IPS-NIHi11 (cell line): ENCODE measurements at places on chromosomes 16 and 17.

DNA sequence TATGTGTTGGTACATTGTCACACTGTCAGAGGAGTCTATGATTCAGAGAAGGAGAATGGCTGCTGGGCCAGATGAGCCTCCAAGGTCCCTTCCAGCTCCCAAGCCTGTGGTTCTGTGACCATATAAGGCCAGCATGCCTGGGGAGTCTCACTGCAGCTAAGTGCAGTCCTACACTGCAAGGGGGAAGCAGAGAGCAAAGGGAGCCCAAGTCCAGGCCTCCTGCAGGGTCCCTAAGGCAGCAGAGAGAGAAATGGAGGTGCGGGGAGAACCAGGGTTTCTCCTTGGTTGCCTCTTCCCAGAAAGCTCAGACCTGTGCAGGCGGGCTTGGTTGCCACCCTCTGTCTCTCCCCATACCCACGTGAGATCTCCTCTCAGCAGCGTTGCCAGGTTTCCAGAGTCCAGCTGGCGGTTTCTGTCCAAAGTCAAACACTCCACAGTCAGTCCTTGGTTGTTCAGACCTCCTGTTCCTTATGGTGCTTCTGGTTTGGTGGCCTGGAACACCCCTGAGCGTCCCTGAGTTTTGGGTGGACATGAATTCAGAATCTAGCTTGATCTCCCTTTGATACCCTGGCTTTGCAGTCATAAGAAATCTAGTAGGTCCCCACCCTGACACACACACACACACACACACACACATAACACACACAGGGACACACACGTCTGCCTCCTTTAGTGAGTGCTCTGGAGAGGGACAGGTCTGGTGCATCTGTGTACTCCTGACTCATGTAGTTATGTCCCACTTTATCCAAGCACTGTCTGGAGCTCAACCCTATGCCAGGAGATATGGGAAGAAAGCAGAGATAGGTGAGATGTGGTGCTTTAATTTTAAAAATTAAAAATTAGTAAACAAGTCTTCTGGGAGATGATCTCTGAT lies 78.8 kb downstream of the GNAO1 start:
- DNase-seq, result peak; percentile 67

GRCh38 chr16:85349365-85350145 lies 237.3 kb upstream of the CIBAR2 start:
- DNase-seq, result no peak

GRCh38 chr16:9135797-9136196 lies 44.4 kb downstream of the HAPSTR1 start:
- no peak for DNase-seq

DNA sequence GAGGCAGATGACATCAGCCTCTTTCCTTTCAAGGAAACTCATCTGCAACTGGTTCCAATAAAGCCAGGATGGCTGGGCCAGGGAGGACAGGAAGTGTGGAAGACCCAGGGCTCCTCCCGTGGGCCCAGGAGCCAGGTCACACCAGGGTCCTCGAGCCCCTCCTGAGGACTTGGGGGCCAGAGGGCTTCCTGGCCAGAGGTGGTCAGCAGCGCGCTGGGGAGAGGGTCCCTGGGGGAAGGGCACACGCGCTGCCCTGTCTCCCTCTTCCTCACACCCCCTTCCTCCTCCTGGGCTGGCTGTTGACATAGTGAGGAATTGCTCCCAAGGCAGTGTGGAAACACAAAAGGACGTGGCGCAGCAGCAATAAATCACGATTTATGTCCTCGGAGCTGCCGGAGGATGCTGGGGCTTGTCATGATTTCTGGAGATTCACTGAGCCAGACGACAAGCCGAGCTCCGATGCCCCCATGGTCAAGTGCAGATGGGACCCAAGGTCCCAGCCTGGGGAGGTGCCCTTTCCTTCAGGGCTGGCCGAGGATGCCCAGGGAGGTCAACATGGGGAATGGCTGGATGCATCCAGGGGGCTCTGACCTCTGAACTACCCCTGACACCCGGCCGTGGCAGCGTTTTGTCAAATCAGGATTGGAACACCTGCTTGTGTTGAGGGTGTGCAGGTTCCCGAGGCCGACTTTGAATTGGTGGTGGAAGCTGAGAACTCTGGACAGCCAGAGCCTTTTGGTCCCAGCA lies 152.6 kb downstream of the IRF8 start:
- no peak for DNase-seq

- peak; percentile 32 for DNase-seq
Measured at GRCh38 chr16:53945996-53946395, 242.0 kb downstream of the FTO start.

DNA sequence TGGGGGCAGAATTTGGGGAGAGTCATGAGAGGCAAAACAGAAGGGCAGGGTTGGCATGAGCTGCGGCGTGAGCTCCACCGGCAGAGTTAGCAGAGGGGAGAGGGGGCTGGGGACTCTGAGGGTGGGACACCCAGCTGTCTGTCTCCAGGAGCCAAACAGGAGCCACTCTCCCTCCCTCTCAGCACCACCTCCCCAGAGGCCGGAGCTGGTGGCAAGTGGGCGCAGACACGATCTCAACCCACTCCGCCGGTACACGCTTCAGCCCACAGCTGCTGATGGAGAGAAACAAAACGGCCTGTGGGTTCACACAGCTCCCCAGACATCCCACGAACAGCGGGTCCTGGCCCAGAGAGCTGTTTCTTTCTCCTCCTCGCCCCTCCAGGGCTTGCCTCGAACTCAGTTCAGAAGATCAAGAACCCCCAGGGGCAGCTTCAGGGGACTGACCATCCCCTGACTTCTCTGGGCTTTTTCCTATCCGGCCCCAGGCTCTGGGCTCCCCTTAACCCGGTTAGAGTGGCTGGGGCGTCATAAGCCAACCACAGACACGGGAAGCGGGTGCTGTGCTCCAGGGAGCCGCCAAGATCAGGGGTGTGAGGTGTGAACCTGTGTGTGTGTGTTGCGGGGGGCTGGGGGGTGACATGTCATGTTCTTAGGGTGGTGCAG lies 7.6 kb downstream of the RHBDF2 start:
- DNase-seq, result no peak
